ENCODE measurements at places on chromosomes 16 and 17.

- no peak for DNase-seq
These were observed 27.1 kb upstream of the LASP1NB start for GRCh38 chr17:38898291-38898679.

- DNase-seq: no peak
These were observed 4.7 kb downstream of the PRR29 start for GRCh38 chr17:64002658-64003525.

DNA sequence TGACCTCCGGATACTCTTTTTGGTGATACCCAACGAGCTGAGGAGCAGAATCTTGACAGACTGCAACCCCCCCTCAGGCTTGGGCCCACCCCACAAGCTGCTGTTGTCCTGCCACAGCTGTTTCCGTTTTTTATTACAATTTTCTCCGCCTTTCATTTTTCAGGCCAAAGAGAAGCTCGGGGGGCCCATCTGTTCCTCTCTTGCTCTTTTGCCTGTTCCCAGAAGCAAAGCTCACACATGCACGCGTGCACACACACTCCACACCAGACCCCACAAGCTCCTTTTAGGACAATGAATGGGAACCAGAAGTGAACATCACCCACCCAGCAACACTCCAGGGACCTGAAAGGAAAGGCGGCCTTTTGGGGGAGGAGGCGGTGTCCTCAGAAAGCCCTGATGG lies 16.3 kb downstream of the SOX9 start:
- DNase-seq: no peak

- no peak for DNase-seq
These were observed 57.3 kb downstream of the MGAT5B start for GRCh38 chr17:76925441-76925891.

DNA sequence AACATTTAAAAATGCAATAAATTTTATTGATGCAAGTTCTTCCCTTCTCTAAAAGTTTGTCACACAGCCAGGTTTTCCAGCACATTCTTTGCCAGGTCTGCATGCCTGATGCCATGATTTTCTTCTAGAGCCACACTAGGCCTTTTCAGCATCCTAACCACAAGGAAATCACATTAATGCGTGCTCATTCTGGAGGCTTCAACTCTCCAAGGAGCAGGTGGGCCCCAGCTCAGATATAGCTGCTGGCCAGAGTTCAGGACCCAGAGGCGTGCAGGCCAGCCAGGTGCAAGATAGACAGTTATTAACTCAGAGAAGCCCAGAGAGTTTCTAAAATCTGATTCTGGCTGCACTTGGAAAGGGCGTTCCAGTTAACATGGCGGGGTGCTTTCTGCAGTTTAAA lies 124.5 kb upstream of the MAF start:
- no peak for DNase-seq

- DNase-seq: no peak
These were observed 885 bp upstream of the VASN start for GRCh38 chr16:4370570-4371356.

DNA sequence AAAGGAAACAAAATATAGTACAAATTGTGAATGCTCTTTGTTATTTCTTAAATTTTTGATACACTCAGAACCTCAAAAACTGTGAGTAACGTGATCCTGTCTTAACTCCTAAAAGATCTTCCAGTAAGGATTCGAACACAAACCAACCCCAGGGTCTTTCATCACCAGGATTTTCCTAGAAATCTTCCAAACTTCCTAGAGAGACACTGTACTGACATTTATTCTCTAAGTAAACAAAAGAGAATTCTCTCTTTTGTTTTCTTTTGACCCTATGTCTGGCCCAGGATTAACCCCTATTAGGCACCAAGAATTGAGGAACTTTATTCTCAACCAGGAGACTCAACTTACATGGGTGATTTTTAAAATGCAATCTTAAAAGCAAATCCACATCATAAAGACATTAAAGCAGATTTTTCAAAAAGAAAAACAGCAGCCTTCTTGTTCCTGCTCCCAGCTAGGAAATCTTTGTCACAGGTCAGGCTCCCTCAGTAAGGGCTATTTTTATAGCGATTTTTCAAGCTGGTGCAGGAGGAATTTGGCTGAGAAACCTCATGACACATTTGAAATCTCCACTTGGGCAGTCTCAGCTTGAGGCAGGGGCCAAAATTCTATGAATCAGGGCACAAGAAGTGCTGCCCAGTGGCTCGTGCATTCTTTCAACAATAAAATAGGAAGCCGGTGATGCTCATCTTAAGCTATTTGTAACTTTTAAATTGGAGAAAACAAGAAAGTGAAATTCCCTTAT lies 6.2 kb upstream of the SMG1 start:
- DNase-seq: no peak

GRCh38 chr16:52257534-52257933 lies 289.4 kb downstream of the TOX3 start:
- no peak for DNase-seq

- DNase-seq: peak; percentile 4
These were observed 117.8 kb upstream of the CDC42EP4 start for GRCh38 chr17:73429440-73430164.

- DNase-seq: no peak
These were observed 101.9 kb downstream of the STX8 start for GRCh38 chr17:9473711-9474110.

GRCh38 chr16:510066-510825 lies 17.3 kb upstream of the CAPN15 start:
- DNase-seq: no peak

- DNase-seq: no peak
These were observed at the start of gene TP53I13 for GRCh38 chr17:29568331-29569244. Gene TP53I13 (plus strand): TSS chr17:29568701. CDS start chr17:29568759, 58 bp downstream.

- DNase-seq: no peak
These were observed 234.4 kb downstream of the WWOX start for GRCh38 chr16:78333808-78334207.

- DNase-seq: no peak
These were observed 764 bp upstream of the SMURF2 start for GRCh38 chr17:64662774-64663367.

DNA sequence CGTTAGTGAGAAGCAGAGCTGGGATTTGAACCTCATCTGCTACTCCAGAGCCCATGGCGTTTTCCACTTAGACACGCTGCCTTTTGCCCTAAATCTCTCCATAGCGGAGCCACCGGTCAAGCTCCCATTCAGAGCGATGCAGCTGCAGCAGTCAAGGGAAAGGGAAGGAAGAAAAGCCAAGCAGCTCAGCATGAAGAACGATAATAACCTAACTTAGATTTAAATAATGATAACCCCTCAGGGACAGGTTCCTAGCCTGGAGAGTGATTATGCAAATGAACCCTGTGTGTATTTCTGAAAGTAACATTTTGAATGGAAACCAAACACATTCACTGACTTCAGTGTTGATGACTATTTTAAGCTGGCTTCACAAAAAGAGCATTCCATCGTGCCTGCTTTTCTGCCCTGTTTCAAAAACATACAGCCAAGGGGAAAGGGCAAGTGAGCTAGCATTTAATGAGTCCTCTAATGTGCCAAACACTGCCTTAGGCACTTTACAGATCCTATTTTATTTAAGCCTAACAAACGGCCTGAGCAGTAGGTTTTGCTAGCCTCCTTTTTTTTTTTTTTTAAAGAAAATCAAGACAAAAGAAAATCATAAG lies 798.3 kb downstream of the CDH8 start:
- DNase-seq: no peak

- DNase-seq: no peak
These were observed 15.3 kb downstream of the LASP1 start for GRCh38 chr17:38885044-38885727.

DNA sequence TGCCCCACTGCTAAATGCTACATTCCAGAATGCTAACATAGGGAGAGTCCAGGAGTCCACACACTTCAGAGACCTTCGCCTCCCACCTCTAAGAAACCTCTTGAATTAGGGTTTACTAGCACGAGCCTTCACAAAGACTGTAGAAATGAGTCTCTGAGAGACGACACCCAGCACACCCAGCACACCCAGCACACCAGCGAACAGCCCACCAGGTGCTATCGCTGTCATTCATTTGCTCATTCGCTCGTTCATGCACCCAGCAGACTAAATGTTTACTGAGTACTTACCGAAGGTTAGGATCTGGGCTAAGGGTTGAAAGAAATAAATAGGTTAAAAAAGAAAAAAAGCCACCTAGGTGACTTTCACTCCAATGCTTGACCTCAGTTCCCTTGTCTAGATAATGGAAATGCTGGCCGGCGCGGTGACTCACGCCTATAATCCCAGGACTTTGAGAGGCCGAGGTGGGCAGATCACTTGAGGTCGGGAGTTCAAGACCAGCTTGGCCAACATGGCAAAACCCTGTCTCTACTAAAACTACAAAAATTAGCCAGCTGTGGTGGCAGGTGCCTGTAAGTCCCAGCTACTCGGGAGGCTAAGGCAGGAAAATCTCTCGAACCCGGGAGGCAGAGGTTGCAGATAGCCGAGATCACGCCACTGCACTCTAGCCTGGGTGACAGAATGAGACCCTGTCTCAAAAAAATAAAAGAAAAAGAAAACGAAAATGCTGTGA lies 100.8 kb downstream of the ADCY9 start:
- DNase-seq: no peak

GRCh38 chr16:50265260-50265659 lies 1.1 kb upstream of the ADCY7 start:
- no peak for DNase-seq

- DNase-seq: peak; percentile 100
These were observed 430 bp upstream of the KATNB1 start for GRCh38 chr16:57734925-57735754.

- no peak for DNase-seq
These were observed 8.8 kb upstream of the MAP2K3 start for GRCh38 chr17:21275579-21276263.

GRCh38 chr17:70375406-70375805 lies 206.1 kb downstream of the KCNJ2 start:
- no peak for DNase-seq

DNA sequence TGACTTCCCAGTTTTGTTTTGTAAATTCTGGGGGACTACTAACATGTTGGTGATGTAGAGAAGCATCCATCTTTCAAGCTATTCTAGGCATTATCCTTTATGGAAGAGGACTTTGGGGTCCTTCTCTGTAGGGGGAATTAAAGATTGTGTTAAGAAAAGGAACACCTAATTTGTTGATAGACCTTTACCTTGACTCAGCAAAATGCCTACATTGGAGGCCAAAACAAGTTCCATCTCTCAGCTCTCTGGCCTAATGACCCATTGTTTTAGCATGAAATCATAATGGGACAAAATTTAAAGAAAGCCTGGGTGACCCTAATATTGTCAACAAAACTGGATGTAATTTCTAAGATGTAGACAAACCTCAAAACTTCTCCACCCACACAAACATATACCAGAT lies 465.3 kb upstream of the SOX9 start:
- DNase-seq: no peak

- DNase-seq: no peak
These were observed 26.6 kb downstream of the GSE1 start for GRCh38 chr16:85639529-85640253.

DNA sequence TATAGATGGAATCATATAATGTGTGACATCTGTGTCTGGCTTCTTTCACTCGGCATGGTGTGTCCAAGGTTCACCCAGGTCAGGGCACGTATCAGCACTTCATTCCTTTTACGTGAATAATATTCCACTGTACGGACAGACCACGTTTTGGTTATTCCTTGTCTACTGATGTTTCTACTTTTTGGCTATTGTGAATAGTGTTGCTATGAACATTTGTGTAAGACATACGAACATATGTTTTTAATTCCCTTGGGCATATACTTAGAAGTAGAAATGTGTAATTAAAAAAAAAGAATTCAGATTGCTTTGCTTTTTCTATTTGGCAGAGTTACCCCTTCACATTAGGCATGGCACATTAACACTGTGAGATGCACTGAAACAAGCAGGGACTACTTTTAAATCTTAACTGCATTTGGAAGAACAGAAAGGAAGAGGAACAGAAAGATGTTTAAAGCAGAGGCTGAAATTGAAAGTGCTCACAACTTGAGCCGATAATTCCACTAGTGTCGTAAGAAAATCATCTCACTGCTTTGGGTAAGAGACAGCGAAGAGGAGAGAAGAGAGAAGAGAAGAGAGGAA lies 105.3 kb downstream of the VPS53 start:
- DNase-seq: no peak

- no peak for DNase-seq
These were observed 193.9 kb downstream of the SPECC1 start for GRCh38 chr17:20203018-20203417.

DNA sequence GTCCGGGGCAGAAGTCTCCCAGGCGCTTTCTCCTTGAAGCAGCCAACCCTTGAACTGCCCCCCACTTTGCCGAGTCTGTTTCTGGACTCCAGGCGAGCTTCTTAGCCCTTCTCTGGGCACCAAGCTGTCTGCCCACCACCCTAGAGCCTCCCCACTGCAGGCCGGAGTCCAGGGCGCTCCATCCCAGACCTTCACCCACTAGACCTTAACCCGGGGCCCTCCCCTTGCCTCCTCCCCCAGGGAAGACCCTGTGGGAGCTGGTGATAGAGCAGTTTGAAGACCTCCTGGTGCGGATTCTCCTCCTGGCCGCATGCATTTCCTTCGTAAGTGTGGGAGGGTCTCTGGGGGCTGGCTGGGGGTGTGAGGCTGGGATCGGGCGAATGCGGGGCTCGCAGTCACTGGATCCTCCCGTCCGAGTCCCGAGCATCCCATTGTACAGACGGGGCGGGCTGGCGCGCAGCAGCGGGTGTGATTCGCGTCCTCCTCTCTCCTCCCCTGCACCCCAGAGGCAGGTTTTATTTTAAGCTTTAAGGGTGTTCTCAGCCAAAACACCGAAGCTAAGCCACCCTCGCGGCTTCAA lies 1.1 kb downstream of the ATP2A1 start:
- no peak for DNase-seq

DNA sequence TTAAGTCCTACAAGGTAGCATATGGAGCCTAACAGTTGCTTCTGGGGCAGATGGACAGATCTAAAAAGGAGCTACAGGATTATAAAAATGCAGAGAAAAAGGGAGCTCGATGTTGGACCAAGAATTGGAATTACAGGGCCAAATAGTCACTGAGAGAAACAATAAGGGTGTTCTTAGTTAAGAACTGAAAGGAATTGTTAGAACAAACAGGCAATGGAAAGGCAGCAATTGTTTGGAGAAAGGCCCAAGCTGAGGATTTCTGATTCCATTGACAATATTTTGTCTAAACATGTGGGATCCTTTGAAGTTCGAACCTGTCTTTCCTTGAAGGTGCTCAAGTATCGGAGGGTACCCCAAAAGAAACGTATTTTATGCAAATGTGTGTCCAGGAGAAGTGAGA lies 513.6 kb upstream of the CDH8 start:
- no peak for DNase-seq

DNA sequence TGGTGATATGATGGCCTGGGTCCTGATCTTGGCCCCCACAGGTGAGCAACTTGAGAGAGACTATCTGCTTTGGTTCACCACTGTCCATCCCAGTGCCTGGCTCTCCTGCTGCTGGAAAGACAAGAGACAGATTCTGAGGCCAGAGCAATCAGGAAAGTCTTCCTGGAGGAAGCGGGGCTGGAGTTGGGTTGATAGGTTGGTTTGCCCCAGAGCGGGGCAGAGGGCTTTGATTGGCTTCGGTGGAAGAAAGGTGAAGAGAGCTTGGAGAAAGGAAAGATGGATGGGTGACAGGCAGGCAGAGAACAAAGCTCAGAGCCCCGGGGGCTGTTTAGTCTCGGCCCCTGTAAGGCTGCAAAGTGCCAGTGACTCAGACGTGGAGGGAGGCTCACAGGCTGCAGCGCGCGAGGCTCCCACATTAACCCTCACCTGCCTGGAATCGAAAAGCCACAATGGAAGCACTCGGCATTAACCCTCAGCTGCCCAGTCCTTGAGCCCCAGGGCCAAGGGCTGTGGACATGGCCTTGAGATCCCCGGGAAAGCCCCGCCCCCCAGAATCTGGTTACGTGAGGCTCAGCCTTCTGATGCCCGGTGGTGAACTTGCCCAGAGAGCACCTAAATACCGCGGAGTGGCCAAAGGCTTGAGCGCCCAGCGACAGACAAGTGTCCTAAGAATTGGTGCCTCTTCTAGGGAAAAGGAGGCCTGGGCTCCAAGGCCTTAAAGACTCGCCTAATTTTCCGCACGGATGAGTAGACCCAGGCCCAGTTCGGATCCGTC lies 996 bp upstream of the CPNE2 start:
- no peak for DNase-seq
